ENCODE measurements at places on chromosomes 2 and 18.

DNA sequence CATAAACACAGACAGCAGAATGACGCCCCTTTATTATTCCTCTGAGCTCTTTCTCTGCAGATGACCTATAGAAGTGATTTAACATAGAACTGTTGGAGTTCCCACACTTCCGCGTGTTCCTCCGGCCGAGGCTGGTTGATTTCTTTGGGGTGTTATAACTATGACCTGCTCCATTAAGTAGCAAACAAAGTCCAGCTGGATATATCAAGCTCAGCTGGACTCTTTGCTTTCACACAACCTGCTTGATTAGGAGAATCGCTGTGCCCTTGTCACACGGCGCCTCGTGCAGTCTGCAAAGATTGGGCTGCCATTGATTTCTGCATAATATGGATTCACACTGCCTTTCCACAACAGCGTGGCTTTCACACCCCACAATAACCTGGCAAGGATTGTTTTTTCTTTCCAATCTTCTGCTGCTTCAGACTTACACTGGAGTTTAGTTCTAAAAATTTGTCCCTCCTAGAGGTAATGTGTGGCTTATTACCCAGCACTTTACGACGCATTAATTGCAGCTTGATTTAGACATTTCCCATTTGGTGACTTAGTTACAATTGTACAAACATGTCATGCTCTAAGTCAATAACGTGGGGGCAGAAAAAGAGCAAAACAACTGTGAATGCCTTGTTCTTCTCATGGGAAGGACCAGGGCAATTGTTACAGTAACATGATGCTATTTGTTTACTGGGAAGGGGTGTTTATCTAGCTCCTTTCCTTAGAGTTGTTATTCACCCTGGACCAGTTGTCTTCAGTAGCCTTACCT lies 485.7 kb downstream of the TXNL1 start:
- no peak for DNase-seq

DNA sequence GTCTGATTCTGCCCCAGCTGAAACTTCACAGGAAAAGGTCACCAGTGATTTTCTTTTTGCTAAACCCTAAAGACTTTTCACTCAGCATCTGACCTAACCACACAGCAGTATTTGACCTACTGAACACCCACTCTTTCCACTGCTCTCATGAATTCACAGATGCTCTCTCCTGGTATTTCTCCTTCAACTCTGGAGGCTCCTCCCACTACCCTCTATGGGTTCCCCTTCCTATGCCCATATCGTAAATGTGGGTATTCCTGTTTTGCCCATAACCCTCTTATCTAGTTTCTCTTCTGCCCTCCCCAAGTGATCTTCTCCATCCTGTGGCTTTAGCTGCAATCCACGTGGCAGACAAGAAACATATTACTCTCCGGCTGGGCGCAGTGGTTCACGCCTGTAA lies 7.6 kb downstream of the PLEKHM3 start:
- no peak for DNase-seq

DNA sequence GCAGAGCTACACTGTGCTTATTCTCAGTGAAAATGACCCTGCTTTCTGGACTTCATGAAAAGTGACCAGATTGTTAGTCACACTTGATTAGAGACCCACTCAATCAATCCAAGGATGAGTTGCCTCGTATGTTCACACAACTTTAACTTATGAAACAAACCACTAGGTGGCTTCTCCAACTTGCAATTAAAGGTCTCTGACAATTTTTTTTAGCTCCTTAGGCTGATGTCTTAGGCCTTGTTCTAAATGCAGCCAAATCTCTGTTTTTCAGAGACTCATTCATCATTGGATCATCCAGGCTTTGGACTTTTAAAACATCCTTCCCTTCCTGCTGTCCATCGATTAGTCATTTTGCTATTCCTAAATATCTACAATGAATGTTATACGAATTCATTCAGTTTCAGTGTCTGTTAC lies 63.4 kb downstream of the MREG start:
- DNase-seq, result peak; percentile 40

GRCh38 chr2:71478806-71479205 lies 25.4 kb downstream of the DYSF start:
- no peak for DNase-seq

GRCh38 chr18:38966841-38967240 lies 1401.2 kb upstream of the CELF4 start:
- DNase-seq, result no peak

- DNase-seq, result no peak
Measured at GRCh38 chr2:238703436-238703835, 144.4 kb upstream of the TWIST2 start.

- no peak for DNase-seq
Measured at GRCh38 chr18:11511434-11512095, 97.8 kb upstream of the SLC35G4 start.

DNA sequence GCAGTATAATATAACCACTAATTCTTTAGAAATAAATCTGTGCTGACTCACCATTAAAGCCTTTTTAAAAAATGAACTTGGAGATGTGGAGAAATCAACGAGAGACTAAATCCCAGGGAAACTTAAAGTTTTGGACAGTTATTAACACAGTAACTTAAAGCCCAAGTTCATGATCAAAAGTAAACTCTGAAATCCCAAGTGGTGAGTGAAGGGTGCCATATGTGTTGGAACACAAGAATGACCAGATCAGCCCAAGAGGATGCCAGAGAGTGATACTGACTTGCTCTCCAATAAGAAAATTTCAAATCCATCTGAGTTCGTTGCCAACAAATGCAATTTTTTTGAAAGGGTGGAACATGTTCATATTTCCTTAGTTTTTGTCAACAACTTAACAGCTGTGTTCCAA lies 838.1 kb upstream of the ACVR2A start:
- no peak for DNase-seq

- DNase-seq, result no peak
Measured at GRCh38 chr2:237859082-237859433, 365 bp upstream of the RAMP1 start.

DNA sequence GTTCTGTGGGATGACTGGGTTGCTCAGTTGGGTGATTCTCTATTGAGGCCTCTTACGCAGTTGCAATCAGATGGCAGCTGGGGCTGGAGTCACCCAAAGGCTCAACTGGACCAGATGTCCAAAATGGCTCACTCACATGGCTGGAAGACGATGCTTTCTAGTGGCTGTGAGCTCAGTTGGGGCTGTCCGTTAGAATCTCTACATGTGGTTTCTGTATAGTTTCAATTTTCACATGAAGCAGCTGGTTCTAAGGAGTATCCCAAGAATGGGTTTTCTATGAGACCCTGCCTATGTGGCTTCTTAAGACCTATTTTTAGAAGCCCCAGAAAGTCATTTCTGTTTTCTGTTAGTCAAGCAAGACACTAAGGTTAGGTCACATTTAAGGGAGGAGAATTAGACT lies 4.4 kb downstream of the XRCC5 start:
- DNase-seq, result no peak

DNA sequence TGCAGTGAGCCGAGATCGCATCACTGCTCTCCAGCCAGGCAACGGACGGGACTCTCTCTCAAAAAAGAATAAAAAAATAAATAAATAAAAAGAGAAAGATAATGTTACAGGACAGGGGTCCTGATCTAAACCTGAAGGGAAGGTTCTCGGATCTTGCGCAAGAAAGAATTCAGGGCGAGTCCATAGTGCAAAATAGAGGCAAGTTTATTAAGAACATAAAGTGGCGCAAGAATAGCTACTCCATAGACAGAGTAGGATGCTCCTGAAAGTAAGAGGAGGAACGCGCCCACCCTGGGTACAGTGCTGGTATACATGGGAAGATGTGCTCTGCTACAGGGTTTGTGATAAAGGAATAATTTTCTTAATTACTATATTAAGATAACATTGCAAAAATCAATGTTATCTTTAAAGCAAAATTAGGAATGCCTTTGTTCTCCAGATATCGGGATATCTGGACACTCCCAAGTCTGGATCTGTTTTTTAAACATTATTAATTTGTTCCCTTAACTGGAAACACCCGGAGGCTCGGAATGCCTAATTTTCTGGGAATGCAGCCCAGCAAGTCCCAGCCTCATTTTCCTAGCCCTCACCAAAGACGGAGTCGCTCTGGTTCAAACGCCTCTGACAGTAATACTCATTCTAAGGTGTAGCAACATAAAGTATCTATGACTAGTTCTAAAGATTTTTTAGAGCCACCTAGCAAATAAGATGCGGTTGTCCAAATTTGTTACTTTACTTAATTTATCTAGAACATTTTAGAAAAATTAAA lies 38.8 kb downstream of the ACSL3 start:
- DNase-seq, result no peak

- no peak for DNase-seq
Measured at GRCh38 chr2:241799522-241800197, 9.3 kb upstream of the NEU4 start.

DNA sequence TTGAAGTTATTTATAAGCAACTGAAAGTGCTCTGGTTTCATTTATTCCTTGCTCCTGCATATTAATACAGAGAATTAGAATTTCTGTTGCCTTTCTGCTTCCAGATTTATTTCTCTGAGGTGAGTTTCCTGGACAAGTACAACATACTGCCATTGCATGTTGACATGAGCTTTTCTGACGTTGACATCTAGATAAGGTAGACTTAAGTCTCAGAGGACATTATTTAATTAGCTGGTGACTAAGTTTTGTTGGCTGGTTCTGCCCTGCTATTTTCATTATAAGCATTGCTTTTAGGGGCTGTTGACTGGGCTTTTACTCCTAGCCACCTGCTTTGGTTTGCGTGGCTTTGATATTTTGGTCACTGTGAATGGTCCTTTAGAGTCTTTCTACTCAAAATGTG lies 282.9 kb upstream of the SPRED2 start:
- no peak for DNase-seq

DNA sequence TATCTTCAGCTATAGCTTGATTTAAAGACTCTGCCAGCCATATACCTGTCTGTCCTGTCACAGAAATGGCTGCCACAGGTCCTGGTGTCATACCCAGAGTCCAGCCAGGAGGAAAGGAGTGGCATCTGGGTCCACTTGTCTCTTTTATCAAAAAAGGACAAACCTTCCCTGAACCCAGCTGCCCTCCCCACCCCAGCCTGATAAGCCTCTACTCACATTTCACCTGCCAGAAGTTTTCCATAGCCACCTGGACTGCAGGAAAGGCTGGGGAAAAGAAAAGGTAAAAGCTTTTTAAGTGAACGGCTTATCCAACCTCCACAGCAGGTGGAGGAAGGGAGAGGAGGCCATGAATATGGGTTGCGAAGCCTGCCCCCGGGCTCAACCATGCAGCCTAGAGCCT lies 32.8 kb downstream of the TMEM163 start:
- no peak for DNase-seq

DNA sequence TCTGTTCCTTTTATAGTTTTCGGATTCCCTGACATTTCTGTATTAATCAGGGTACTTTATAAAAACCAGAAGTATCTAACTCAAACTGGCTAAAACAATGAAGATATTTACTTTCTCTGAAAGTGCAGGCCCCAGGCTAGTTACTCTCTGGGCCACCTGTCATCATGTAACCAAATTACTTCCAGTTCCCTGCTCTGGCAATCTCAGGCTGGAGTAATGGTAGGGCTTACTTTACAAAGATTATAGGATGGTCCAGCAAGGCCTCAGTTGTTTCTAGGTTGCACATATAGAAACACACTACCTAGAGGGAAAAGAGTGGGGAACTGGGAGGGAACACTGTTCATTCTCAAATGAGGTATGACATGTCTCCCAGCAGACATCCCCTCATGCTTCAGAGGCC lies 74.8 kb downstream of the CHST9 start:
- no peak for DNase-seq

- DNase-seq, result peak; percentile 17
Measured at GRCh38 chr2:11022591-11023273, 111.0 kb downstream of the KCNF1 start.

- peak; percentile 45 for DNase-seq
Measured at GRCh38 chr2:37377187-37377532, 32.7 kb downstream of the QPCT start.

Data from RCC 7860 (cell line).